AML-193 (cell line): ENCODE measurements at places on chromosomes 6 and 20.

DNA sequence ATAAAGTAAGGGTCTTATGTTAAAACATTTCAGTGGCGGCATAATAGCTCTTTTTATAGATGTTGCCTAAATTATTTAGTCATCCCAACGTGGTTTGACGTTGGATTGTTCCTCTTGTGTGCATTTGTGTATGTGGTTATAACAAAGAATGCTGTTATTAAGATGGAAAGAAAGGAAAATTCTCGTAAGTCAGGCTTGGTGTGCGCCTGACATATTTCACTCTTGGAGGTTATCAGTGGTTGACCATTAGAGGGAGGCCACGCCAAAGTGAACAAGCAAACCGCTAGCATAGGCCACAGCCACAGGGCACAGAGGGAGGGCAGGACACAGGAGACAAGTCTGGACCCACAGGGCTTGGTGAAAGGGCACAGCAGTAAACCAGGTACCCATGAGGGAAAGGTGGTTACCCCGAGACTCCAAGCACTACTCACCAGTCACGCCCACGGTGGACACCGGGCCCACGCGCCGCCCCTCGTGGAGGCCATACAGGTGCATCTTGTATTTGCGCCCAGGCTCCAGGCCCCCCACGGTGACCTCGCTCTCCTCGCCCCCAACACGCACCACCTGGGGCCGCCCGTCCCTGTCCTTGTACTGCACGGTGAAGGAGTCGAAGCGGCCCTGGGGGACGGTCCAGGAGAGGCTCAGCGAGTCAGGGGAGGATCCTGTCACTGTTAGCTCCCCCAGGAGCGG, 22.9 kb downstream of the CYP21A2 start:
- no peak for DNase-seq

DNA sequence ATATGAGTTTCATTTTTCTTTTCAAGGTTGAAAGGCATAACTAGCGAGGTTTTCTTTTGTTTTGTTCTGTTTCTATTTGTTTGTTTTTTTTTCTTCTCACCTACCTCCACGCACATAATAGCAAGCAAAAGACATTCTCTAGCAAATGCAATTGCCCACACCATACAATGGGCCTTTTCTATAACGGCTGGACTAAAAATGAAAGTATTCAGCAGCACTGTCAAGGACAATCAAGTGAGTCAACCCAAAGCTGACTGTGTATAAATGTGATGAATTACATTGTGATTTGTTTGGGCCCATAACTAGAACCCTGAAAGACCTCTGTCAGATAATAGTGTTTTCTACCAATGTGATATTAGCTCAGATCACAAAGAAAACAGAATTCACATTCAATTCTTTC, 496.7 kb downstream of the RNF144B start:
- DNase-seq = no peak

DNA sequence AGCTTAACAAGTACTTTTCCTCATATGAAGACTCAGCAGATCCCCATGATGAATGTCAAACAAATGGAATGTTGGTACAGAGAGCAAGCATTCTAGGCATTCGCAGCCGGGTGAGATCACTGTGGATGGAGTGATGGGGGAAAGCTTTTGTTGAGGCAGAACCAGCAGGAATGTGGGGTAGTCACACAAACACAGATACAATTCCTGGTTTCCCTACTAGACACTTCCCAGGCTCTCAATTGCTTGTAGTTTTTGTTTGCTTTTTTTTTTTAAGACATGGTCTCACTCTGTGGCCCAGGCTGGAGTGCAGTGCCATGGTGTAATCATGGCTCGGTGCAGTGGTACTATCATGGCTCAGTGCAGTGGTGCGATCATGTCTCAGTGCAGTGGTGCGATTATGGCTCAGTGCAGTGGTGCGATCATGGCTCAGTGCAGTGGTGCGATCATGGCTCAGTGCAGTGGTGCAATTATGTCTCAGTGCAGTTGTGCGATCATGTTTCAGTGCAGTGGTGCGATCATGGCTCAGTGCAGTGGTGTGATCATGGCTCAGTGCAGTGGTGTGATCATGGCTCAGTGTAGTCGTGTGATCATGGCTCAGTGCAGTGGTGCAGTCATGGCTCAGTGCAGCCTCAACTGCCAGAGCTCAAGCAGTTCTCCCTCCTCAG, 15.4 kb upstream of the IER3 start:
- DNase-seq = no peak

GRCh38 chr6:37723016-37723415, 25.3 kb upstream of the MDGA1 start:
- no peak for DNase-seq

DNA sequence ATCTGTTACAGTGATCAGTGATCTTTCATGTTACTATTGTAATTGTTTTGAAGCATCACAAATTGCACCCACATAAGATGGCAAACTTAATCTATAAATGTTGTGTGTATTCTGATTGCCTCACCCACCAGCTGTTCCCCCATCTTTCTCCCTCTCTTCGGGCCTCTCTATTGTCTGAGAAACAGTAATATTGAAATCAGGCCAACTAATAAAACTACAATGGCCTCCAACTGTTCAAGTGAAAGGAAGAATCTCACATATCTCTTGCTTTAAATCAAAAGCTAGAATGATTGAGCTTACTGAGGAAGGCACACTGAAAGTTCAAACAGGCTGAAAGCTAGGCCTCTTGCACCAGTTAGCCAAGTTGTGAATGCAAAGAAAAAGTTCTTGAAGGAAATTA, 141.2 kb downstream of the CDK19 start:
- DNase-seq = no peak
